Stomach (tissue), 19 donors: ENCODE measurements at places on chromosomes 5 and 9. TPM values are rescaled to one million over a fixed set of nuclear protein-coding genes. Genes with fewer than 3 reads are reported as not detected.

DNA sequence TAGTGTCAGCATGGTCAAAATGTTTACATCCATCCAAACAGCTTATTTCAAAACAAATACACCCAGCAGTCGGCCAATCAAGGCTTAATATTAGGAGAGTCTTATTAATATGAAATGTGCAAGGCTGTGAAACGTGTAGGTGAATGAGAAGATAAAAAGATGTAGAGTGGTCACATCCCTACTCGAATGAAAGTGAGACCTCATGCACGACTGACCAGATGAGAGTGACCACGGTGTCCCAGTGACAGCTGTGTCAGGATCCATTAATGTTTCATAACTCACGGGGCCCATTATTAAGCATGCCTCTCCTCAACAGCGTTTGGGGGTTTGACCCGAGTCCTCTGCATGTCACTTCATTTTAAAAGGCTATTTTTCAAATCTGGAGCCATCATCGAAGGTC lies 39.4 kb upstream of the SSBP2 start:
- DNase-seq, result no peak

DNA sequence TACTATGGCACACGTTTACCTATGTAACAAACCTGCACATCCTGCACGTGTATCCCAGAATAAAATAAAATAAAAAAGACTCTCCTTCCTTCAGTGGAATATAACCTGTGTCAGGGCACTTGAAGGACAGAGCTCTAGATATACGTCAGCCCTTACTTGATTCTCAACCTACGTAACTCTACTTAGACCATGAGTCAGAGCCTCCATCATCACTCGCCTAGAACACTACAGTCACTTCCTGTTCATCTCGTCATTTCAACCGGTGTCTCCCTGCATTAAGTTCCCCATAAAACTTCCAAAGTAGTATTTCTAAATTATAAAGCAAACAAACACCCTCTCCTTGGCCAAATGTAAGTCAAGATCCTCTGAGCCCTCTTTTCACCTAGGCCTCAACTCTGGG lies 243.5 kb upstream of the CCNG1 start:
- DNase-seq, result no peak

DNA sequence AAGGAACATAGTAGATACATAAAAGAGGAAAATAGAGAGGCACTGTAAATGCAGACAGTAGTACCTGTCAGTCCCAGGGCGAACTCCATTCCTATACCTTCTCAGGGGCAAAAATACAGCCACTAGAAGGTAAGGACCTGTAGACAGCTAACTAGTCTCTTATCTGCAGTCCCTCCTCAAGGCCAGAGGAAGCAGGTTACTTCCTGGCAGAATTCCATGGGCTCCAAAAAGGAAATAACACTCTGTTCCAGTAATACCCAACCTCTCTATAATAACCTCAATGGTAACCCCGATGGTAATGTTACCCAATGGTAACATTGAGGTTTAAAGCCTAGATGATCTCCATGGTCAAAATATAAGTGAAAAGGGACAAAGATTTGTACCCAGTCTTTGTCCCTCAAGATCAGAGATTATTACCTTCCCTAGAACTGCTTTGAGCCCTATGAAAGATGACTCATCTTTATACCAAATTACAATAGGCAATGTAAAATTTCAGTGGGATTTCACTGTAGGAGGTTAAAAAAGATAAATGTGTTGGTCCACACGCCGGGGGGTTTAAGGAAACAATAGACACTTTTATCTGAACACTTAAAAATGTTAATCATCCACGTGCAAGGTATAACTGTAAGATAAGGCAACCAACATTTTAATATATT lies 113.0 kb downstream of the DENND1A start:
- DNase-seq, result no peak

DNA sequence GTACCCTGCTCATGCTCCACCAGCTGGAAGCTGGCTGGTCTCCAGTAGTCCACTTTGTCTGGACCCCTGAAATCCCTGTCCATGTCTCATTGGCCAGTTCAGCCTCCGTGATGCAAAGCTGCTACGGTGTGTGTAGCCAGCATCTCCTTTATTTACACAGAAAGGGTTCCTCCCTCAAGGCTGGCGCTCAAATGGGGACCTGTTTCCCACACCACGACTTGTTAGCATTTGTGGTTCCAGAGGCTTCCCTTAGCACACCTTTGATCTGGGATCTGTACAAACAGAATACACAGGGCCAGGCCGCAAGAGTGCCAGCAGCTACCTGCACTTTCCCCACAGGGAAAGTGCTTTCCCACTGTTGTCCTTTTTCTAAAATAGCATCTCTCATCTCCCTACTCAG lies 5.7 kb upstream of the SMU1 start:
- DNase-seq, result peak; percentile 56

- DNase-seq, result no peak
Observed at GRCh38 chr5:15558681-15559080, 58.7 kb downstream of the FBXL7 start.

GRCh38 chr9:34131571-34131970 lies 5.1 kb upstream of the DCAF12 start:
- no peak for DNase-seq

DNA sequence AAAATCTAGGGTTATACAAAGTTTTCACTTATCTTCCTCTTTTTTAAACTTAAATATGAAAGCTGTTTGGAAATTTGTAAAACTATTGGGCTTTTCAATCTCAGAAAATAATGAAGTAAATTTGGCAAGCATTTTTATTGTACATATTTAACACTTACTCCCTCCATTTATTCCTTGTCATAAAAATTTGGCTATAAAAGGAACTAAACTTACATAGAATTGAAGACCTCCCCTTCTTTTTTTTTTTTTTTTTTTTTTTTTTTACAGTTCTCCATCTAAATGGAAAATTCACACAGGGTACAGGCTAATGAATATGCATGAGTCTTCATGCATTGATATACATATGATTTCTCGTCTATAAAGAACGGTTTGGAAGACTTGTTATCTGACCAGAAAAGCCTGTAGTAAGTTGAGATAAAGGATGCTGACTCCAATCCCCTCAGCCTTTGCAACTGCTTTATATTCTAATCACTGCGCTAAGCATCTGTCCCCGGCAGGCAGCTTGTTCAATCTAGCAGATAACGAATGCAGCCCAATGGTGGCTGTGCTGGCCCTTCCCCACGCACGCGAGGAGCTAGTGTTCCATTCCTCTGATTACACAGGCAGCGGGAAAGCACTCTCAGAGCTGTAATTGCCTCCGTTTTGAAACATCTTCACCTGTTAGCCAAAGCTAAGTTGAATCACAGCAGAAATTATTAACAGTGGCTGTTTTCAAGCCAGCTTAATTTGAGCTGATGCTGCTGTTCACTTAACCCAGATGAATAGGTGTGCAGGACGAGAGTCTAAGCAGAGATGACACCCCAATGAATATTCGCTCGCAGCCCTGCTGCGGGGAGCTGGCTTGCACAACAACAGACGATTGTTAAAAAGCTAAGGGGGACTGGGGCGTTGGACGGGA lies 453.8 kb upstream of the ZNF608 start:
- peak; percentile 65 for DNase-seq

- no peak for DNase-seq
Observed at GRCh38 chr5:68970617-68971016, 123.2 kb upstream of the SLC30A5 start.

GRCh38 chr5:72018143-72018803 lies 89.0 kb upstream of the MAP1B start:
- DNase-seq, result peak; percentile 62

- DNase-seq, result peak; percentile 63
Observed at GRCh38 chr9:32589083-32589723, 16.2 kb upstream of the NDUFB6 start.

DNA sequence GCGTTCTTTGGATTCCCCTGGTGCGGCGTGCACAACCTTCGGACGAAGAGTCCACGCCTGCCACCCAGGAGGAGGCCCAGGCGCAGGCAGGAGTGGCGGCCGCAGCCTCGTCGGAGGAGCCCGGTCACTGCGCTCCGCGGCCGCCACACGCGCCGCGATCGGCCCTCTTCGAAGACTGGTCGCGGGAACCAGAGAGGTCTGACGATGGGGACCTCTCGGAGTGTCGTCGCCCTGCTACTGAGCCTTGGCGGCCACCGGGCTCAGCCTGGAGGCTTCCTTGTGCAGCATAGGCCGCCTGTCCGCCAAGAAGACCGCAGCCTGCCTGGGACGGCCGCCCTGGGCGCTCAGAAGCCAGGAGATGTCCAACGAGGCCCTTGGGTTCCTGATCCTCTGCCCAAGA lies 112.5 kb upstream of the SELENOP start:
- DNase-seq, result no peak

GRCh38 chr5:151595411-151595826 lies 4.3 kb upstream of the FAT2 start:
- DNase-seq, result no peak

- DNase-seq, result no peak
Observed at GRCh38 chr9:93297659-93298497, 113.9 kb downstream of the WNK2 start.

DNA sequence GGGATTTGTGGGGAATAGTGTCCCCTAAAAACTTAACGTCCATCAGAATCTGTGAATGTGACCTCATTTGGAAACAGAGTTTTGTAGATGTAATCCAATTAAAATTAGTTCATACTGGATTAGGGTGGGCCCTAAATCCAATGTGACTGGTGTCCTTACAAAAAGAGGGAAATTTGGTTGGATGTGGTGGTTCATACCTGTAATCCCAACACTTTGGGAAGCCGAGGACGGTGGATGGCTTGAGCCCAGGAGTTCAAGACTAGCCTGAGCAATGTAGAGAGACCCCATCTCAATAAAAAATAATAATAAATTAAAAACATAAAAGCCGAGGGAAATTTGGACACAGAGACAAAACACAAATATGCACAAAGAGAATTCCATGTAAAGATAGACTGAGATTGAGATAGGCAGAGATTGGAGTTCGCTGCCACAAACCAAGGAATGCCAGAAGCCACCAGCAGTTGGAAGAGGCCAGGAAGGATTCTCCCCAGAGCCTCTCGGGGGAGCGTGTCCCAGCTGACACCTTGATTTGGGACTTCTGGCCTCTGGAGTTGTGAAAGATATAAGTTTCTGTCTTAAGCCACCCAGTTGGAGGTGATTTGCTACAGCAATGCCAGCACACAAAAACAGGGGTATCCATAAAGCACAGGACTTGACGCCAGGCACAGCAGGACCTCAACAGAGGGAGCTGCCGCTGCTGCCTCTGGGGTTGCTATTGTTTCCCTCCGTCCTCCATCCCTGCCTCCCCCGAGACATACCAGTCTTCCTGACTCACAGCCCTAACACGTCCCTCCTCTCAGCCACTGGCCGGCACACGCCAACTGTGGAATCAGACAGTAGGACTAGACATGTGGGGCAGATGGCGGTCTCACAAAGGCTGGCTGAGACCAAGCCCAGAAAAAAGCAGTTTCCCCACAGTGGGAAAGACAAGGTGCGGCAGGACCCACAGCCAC lies 73.8 kb upstream of the IL17B start:
- DNase-seq, result peak; percentile 59

DNA sequence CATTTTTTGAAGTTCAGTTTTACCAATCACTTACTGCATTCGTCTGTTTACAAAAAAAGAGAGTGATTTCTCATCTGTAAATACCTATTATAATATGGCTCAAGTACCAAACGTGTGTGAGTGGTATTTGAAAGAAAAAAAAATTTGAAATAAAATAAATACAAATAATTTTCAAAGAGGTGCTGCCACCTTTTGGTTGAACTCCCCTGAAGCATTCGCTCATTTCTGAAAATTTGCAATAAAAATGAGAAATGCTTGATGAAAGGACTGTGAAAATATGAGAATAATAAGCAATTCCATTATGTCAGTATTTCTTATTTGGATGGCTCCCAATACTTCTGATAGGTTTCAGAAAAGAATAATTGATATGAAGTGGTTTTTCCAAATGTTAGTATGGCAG lies 409.9 kb downstream of the CTNND2 start:
- DNase-seq, result no peak

GRCh38 chr5:136145030-136145429 lies 12.4 kb downstream of the SMAD5 start:
- DNase-seq, result no peak

- no peak for DNase-seq
Observed at GRCh38 chr9:83469722-83470121, 68.5 kb downstream of the FRMD3 start.

DNA sequence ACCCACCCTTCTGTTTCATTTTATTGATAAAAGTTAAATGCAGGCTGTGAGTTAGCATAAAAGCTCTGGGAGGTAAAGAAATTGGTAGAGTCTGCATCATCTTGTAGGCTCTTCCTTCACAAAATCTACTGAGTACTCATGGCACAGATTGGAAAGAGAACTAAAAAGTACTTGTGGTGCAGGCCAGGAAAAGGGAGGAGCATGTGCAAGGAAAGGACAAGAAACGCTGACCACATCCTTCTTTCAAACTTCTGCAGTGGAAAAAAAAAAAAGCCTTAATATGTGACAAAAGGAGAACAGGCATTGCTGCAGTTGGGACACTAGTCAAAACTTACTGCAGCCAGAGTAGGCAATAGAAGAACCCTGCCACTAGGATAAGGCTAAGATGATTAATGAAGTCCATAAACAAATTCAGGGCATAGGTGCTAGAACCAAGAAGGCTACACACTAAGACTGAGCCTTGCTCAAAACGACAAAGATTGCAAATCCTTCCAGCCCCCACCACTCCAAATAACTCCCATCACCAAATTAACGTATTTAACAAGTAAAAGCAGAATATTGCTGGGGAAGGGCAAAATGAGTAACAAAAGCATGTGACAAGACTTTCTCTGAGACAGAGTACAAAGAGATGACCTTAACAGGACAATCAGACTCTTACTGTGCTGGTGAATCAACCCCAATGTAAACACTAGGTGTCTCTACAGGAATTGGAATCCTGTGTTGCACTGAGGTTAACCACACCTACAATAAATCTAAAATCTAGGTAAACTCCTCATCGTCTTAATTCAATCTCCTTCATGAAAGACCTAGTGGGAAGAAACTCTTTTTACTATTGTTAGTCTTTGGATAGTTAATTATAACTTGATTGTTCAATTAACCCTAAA lies 1024.8 kb downstream of the TLE1 start:
- DNase-seq, result no peak

DNA sequence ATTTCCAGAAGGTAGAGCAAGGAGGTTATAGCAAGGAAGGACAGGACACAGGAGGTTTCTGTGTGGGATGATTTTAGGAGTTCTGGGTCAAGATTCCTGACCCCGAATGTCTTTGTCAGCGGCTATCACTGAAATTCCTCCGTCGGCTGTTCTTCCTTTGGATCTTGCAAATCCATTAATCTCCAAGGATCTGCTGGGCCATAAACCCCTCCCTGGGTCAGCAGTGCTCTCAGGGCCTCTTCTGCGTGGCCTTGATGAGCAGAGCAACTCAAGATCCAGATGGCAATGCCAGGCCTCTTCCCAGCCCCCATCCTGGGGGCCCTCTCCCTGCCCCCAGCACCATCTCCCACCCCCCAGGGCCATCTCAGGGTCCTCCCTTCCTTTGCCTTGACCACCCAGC lies 16.3 kb upstream of the COL27A1 start:
- DNase-seq, result no peak

GRCh38 chr5:111439473-111440075 lies 72.8 kb downstream of the STARD4 start:
- no peak for DNase-seq

CAMK2A gene
- polyA plus RNA-seq, result 0.15 TPM

LCN6 gene
- 18.8 TPM for polyA plus RNA-seq

OMD gene
- 1.2 TPM for polyA plus RNA-seq

PCDHB10 gene
- 0.40 TPM for polyA plus RNA-seq

CAMK4 gene
- 6.3 TPM for polyA plus RNA-seq

ANKRD33B gene
- 0.58 TPM for polyA plus RNA-seq

IL31RA gene
- not detected for polyA plus RNA-seq
